GM20000 (cell line): ENCODE measurements at places on chromosomes 11 and 22.

DNA sequence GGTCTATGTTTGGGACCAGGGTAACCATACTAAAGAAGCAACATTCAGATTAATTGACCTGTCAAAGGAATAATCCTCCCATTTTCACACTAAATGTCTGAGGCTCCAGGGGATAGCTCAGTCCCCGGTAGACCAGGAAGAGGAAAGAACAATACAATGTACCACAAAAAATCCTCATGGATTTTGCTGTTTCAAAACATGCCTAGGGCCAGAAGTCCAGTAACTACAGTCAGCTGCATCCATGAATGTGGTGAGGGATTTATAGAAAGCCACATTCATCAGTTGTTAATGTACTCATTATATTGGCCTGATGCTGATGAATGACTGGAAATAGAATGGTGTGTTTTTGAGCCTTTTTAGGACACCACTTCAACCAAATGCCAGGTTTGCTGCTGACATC, 6.9 kb upstream of the ETS1 start:
- no peak for DNase-seq

GRCh38 chr11:67442504-67443404, 522 bp downstream of the CORO1B start:
- no peak for DNase-seq

DNA sequence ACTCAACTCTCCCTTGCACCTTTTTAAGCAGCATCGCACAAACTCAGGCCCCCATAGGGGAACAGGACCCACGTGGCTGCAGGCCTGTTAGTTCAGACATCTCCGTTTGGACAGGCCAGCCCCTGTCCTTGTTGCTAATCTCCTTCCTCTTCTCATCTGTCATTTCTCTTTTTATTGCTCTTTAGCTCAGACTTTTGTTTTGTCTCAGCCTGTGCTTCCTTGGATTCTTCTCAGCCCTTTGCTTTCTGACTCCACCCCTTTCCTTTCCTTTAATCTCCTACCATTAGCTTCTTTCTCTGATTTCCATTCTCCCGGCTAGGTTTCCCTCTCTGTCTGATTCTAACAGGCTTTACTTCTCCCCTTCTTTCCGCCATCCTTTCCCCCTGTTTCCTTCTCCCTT, 68.7 kb downstream of the SCN3B start:
- no peak for DNase-seq

- DNase-seq, result no peak
These were observed 43.0 kb upstream of the NTM start for GRCh38 chr11:131327421-131327820.

DNA sequence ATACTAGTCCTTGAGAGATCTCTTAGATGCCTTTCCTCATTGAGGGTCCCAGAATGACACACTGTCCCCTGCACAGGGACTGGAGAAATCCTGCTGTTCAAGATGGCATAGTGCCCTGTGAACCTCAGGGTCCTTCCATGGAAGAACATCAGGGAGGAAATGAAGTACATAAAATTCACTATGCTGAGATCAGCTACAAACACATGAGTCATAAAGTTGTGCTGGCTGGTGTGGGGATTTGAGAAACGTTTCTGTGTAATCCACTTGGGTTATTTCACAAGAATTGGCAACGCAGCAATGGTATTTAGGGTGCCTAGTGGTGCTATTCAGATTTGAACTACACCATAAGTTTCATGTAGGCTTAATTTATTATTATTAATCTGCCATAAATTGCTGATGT, 174.4 kb downstream of the MAML2 start:
- no peak for DNase-seq

- DNase-seq, result no peak
These were observed 131.2 kb upstream of the PARVA start for GRCh38 chr11:12246147-12246546.

DNA sequence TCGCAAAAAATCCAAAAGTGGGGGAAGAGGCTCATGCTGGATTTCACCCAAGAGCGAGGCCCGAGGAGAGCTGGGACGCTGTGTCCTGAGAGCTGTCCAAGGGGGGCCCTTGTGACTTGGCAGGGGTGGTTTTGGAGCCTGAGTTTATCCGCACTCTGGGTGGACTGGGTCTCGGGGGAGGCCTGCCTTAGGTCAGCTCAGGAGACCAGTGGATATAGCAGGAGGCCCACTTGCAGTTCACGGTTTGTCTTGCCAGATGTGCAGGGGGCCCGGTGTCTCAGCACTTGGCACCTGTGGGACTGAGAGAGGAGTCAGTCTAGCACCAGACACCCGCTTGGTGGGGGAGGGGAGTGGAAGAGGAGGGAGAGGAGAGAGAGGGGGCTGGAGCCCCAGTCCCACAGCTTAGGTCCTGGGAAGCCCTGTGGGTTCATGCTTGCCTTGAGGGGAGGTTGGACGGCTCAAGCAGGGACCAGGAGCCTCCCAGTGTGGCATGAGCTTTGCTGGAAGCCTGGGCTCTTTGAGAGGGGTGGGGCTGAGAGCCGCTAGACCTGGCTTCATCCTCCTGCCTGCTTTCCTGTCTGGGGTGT, 33.4 kb downstream of the PARVB start:
- no peak for DNase-seq

DNA sequence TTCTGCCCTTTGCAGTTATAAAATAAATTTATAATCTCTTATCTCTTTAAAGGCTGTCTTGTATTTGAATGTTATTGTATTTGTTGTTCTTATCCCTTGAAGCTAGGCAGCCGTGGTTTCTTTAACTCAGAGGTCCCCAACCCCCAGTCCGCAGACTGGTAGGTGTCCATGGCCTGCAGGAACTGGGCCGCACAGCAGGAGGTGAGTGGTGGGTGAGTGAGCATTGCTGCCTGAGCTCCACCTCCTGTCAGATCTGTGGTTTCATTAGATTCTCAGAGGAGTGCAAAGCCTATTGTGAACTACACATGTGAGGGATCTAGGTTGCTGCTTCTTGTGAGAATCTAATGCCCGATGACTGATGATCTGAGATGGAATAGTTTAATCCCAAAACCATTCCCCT, 380.0 kb upstream of the CCDC90B start:
- DNase-seq, result no peak

GRCh38 chr22:49783036-49783746, 44.5 kb downstream of the BRD1 start:
- no peak for DNase-seq

DNA sequence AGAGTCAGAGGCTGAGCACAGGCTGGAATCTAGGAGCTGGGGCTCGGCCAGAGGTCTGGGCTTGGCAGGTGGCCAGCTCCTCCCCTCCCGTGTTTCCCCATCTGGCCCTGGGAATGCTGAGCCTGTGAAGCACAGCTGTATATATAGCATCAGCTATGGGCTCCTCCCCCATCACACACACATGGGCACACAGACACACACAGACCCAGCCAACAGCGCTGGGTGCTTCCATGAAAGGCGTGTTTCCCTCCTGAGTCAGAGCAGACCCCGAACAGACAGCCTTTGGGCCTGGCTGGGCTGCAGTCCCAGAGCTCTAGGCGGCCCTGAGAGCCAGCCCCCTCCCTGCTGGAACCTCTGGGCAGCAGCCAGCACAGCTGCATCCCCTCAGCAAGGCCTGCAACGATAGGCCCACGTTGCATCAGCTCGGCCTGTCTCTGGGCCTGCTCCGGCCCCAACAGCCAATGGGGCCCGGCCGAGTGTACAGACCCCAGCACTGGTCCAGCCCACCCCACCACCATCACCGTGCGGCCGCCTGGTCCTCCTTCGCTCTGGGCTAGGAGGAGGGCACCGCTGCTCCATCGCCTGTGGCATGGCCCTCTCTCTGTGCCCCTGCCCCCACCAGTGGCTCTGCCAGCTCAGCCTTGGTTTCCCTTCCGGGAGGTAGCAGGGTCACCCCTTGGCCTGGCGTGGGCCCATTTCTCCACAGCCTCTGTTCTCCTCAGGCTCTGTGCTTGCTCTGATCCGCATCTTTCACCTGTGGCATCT, 7.6 kb upstream of the SERPINH1 start:
- no peak for DNase-seq

- no peak for DNase-seq
These were observed 50.3 kb downstream of the CHRDL2 start for GRCh38 chr11:74680703-74681531.

GRCh38 chr22:22767876-22768602, 119.6 kb upstream of the IGLL5 start:
- no peak for DNase-seq

DNA sequence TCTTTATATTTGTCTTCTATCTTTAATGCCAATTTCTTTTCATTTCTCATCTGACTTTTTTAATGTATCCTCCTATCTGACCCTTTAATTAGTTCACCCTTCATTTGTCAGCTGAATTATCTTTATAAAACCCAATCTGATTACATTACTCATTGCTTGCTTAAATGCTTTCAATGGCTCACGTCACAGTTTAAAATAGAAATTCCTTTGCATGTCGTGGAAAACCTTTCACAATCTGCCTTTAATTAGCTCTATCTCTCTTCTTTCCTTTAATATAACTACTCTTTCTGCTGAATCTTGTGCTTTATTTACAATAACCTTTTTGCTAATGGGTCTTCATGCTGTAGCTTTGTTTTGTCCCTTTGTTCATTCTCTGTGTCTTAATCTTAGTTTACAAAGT, 125.7 kb downstream of the DYNC2H1 start:
- no peak for DNase-seq

GRCh38 chr22:29393019-29393608, 4.7 kb upstream of the AP1B1 start:
- DNase-seq, result no peak

DNA sequence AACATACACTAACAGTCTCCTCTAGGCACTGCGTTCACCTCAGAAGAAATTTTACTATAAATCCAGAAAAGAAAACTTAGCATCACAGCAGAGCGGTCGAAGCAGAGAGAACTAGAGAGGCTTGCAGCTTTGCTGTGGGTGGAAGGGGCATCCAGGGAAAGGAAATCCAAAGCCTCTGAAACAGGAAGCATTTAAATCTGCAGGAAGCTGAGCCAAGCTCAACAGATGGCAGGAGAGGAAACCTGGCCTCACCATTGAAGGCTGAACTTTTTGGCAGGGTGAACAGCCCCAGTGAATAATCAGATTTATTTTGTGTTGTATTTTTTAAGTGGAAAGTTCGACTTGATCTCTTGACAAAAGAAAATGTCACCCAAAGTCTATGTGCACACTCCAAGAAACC, 858.1 kb downstream of the OPCML start:
- DNase-seq, result no peak

DNA sequence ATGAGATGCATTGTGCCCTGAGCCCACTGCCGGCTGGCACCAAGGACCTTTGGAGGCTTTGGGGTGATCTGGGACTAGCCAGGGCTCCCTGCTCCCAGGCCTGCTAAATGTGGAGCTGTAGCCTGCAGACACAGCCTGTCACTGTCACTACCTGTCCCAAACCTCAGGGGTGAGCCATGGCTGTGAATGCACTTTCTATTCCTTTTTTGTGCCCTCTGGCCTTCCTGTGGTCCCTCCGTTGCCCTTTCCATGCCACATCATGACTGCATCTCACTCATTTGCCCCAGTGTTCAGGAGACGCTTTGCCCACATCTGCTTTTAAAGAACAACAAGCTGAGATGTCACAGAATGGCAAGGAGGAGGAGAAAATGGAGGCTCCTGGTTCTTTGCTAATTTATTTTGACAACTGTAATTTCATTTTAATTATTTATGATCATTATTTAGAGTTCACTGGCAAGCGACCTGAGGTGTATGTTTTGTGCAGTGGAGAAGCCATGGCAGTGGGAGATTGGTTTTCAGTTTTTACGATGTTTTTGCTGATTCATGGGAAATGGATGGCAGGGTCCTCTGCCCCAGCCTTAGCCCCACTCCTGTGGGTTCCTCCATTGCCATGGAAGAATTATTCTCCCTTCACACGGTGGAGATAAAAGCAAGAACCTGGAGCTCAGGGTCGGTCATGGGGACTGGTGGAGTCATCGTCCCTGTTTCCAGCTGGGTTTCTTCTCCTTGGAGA, 69.2 kb downstream of the TSPAN18 start:
- no peak for DNase-seq

DNA sequence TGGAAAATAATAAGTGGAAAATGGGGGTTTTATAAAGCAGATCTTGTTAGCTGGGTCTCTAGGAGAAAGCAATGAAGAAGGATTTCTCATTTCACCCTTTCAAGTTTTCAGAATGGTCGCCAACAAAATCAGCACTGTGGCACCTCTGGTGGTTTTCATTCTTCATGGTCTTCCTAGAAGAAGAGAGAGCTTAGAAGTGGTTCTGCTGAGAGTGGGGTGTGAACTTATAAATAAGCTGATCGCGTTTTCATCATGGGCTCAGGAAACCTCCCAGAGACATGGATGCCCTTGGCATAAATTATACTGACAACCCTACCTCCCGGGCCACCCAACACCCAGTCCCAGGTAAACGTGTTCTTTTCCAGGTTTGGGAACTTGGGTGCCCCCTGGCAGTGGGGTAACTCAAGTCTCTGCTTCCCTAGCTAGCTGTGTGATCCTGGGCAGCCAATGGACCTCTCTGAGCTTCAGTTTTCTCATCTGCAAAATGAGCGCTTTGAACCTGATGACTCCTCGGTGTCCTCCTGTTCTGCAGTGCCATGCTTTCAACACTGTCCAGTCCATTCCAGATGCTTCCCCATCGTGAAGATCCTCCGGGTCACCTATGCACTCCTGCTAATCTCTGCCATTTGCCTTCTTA, 72.6 kb upstream of the GRAMD1B start:
- DNase-seq, result no peak

DNA sequence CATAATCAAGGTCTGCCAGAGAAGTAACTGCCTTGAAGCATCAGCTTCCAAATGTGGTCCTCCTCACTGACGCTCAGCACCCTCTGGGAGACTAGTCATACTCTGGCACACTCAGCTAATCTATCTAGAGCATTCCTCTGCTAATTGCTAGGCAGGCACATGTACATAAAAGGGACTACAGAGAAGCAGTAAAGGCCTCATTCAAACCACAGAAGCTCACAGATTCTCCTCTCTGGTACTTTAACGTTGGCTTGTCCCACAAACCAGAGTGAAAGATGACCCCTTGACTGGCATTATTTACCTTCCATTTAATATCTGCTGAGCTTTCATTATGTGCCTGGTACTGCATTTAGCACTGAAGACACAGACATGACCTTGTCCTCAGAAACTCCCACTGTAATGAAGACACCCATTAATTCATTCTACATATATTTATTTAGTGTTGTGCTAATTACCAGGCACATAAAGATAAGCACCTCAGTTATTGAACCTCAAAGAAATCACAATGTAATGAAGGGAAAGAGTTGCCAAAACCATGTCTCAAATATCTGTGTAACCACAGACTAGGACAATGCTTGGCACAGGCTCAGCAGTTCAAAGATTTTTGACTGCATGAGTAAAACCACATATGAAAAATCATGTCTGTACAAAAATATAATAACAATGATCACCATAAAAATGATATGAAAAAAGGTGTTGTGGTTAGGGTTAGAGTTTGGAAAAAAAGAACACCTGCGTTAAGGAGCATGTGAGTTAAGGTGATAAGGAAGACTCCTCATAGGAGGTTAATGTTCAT, 550.4 kb downstream of the DLG2 start:
- no peak for DNase-seq

DNA sequence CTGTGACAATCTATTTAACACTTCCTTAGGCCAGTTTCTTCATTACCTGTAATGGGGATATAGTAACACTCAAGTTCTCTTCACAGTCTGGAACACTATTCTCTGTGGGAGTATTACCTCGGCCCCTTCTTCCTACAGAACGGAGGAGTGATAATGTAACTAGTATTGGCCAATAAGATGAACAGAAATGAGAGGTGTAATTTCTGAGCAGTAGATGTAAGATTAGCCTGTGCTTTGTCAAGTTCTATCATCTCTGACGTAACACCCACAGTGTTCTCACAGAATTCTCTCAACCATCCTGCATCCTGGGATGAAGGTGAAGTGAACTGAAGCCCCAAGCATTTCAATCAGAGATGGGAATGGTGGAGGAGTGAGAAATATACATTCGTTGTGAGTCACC, 65.2 kb upstream of the TOP3B start:
- DNase-seq, result no peak

- no peak for DNase-seq
These were observed 326.9 kb downstream of the CTTN start for GRCh38 chr11:70725278-70725677.
